Stimulated activated CD8-positive, alpha-beta memory T cell treated with anti-CD3 and anti-CD28 coated beads, Interleukin-4, amount 100 ng/mL, for 24 hours (primary cell): ENCODE measurements at places on chromosomes 7 and 10.

- DNase-seq = no peak
Observed at GRCh38 chr10:76723844-76724243, 913.8 kb downstream of the KCNMA1 start.

GRCh38 chr7:113664867-113665266 lies 253.9 kb downstream of the PPP1R3A start:
- DNase-seq = no peak

DNA sequence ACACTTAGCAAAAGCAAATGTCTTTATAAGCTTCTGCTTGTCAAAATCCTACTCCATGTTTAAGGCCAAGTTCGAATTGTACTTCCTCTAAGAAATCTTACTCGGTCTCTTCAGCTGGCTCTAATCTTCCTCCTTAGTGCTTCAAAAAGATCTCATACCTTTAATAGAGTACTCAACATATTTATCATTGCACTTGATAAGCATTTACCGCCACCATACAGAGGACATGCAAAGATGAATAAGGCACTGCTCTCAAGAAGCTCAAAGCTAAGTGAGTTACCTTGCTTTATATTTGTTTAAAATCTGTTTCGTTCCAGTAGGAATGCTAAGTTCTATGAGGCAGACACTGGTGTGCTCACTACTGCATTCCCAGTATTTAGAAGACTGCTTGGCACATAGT lies 61.9 kb upstream of the DNAJB12 start:
- DNase-seq = no peak

- no peak for DNase-seq
Observed at GRCh38 chr7:151839451-151839921, 37.4 kb downstream of the PRKAG2 start.

GRCh38 chr7:112946350-112946749 lies 140.3 kb downstream of the GPR85 start:
- no peak for DNase-seq
